ENCODE measurements at places on chromosomes 13 and 19. TPM values are rescaled to one million over a fixed set of nuclear protein-coding genes. Genes with fewer than 3 reads are reported as not detected.

GRCh38 chr13:98584668-98585397, 7.9 kb upstream of the STK24 start:
- no peak for ATAC-seq

- no peak for ATAC-seq
Observed at GRCh38 chr19:17309965-17310461, 650 bp downstream of the DDA1 start.

Gene LGALS7
- total RNA-seq = not detected

DNA sequence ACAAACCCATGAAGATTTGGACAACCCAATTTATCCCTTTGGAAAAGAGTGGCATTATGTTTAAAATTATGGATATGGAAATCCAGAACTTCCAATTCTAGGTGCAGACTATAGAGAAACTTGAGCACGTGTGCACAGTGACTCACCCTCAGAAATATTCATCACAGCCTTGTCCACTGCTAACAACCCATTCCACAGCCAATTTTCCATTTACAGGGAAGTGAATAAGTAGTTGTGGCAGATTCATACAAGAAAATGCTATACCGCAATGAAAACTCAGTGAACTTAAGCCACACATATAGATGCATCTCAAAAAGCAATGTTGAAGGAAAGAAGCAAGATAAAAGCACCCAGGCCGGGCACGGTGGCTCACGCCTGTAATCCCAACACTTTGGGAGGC, 133.3 kb downstream of the USP12 start:
- ATAC-seq = no peak

Gene NLRP7
- total RNA-seq = not detected

Gene FGF22
- total RNA-seq = 1.0 TPM

Gene AXL
- total RNA-seq = 166 TPM

DNA sequence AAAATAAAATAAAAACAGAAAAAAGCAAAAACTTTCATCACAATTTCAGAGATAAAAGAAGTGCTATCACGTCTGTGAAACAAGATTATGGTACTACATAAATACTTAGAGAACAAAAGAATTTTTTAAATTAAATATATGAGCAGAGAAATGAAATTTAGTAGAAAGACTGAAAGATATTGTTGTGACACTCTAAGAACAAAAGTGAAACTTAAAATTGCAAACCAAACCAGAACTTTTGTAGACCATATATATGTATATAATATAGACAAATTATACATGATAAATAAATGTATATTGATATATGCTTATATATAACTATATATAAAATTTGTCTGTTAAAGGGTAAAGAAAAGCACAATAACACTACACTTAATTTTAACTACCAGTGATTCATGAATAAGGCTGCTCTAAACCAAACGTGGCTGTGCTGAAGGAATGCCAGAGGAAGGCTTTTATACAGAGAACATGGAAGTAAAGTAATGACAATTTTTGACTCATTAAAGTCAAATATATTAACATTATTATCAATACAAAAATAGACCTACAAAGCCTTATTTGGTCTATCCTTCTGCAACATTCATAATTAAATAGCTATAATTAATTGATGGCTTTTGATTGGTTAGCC, 1516.7 kb upstream of the PCDH20 start:
- ATAC-seq = no peak

Gene KRTDAP
- not detected for total RNA-seq

DNA sequence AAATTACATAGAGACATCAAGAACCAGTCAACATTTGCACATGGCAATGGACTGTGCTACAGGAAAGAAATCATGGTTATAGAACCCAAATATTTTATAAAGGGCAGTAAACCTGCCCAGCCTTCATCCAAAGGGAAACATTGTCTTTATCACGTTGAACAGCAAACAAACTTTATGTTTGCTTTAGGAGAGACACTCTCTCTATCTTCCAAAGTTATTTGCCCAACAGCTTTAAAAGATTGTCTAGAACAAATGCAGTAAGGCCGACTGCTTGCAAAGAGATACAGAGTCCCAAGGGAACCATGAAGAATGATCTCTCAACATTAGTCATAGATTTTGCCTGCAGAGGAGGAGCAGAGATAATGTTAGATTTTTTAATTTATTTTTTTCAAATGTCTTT, 1323.5 kb upstream of the SLC10A2 start:
- no peak for ATAC-seq

DNA sequence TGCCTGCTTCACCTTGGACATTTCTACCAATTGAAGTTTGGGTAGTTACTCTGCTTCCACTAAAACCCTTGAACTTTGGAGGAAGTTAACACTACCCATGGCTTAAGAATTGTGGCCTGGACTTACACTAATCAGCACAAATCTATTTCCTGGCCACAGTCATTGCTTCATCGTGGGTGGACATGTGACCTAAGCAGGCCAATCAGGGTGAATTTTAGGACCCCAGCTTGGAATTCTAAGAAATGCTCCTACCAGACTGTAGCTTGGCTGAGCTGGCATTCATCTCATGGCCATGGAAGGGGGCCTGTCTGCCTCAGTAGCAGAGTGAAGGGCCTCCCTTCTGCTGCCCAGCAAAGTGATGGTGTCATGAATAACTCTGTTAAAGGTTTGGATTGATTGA, 58.3 kb upstream of the SLC15A1 start:
- ATAC-seq = no peak

Gene ATP7B
- total RNA-seq = 8.1 TPM
